ENCODE measurements at places on chromosomes 3 and 15. TPM values are rescaled to one million over a fixed set of nuclear protein-coding genes. Genes with fewer than 3 reads are reported as not detected.

HAUS2 gene
- 6.1 TPM for polyA plus RNA-seq

C3orf49 gene
- not detected for polyA plus RNA-seq

CPA3 gene
- 1.1 TPM for polyA plus RNA-seq

TNFAIP8L3 gene
- 0.68 TPM for polyA plus RNA-seq

SMCO1 gene
- polyA plus RNA-seq, result not detected

AADACL2 gene
- polyA plus RNA-seq, result not detected

CADPS gene
- polyA plus RNA-seq, result 28.1 TPM

MB21D2 gene
- 1.7 TPM for polyA plus RNA-seq

RARB gene
- 0.85 TPM for polyA plus RNA-seq

CHL1 gene
- 1.9 TPM for polyA plus RNA-seq

AP3B2 gene
- polyA plus RNA-seq, result 9.5 TPM

EFCAB12 gene
- polyA plus RNA-seq, result 2.0 TPM

CHRM5 gene
- not detected for polyA plus RNA-seq
